ENCODE measurements at places on chromosomes 3 and 15.

DNA sequence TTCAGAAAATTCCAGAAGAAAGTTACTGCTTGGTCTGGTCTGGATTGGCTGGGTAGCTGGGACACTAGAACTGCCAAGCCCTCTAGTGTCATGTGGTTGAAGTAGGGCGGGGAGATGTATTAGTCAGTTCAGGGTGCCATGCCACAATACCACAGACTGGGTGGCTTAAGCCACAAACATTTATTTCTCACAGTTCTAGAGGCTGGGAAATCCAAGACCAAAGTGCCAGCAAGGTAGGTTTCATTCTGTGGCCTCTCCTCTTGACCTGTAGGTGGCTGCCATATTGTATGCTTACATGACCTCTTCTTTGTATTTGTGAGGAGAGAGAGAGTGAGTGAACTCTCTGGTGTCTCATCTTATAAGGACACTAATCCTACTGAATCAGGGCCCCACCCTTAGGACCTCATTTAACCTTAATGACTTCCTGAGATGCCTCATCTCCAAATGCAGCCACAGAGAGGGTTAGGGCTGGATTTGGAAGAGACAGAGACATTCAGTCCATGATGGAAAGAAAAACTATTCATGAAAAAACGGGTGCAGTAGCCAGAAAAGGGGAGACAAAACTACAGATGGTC is 18.1 kb upstream of the ZSCAN2 start:
- DNase-seq: no peak

DNA sequence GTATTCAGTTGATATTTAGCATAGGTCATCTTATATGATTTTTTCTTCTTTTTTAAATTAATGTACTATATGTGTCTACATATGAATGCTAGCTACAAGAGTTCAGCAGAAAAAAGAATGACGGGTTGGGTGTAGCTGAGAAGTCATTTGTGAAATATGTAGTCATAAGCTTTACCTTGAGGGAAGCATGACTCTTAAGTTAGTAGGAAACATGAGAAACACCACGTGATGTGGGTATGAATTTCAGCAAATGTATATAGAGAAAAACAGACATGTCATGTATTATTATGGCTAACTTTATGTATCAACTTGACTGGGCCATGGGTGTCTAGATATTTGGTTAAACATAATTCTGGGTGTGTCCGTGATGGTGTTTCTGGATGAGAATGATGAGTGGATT is 125.0 kb downstream of the RAP2B start:
- no peak for DNase-seq

- peak; percentile 25 for DNase-seq
These were observed 36.7 kb downstream of the CIP2A start for GRCh38 chr3:108552267-108553159.

GRCh38 chr3:1072041-1072440 is 20.8 kb upstream of the CNTN6 start:
- DNase-seq: no peak

DNA sequence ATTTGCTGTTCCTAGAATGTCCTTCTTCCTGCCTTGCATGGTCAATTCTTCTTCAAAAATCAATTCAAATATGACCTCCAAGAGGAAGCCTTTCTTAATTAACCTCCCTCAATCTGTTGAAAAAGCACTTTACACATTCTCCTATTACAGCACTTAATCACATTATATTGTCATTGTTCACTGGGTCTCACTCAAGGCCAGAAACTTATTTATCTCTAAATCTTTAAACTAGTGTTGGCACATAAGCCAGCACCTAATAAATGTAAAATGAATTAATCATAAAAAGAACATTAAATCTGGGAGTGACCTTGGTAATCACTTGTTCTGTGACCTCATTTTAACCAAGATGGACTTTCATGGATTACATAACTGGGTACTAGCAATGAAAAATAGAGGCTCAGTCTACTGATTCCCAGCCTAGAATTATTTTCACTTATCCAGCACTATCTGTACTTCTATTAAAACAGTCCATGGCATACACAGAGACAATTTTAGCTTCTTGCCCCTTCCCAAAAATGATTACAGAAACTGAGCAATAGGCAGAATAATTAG is 22.1 kb downstream of the MSL2 start:
- DNase-seq: no peak

DNA sequence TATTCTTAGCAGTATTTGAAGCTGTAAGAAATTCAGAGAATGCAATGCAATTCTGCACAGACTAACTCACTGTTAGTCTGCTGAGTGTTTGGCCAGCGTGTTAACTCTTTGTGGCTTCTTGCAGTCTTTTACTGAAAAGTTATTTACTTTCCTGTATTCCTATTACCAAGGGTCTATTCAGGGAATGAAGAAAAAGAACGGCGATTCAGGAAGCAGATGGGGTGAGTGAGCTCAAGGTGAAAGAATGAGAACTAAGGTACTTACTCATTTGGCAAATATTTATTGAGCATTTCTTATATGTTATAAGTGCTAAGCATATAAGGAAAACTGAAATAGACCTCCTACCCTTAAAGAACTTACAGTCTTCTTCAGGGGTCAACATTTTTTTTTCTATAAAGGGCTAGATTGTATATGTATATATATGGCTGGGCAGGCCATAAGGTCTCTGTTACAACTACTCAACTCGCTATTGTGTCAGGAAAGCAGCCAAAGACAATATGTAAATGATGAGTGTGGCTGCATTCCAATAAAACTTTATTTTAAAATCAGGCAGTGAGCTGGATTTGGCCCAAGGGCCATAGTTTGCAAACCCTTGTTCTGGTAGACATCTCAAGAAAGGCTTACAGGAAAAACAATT is 271.9 kb upstream of the GADL1 start:
- DNase-seq: no peak

DNA sequence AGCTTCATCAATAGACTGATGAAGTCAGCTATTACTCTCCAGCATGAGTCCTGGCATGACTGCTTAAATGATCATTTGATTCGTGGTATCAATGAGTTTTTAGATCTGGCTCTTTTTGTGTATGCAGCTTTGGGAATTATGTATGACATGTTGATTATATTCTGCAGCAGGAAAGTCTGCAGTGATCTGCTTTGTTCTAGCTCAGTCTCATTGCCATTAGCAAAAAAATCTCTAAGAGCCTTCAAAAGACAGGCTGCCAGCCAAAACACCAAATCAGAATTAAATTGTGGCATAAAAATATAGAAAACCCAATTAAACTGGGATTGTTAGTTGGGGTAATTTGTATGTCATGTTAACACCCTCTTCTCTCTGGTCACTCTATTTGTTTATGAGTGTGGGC is 1021.0 kb upstream of the SEMA6D start:
- DNase-seq: no peak

- no peak for DNase-seq
These were observed 324.9 kb upstream of the COL8A1 start for GRCh38 chr3:99313485-99313884.

DNA sequence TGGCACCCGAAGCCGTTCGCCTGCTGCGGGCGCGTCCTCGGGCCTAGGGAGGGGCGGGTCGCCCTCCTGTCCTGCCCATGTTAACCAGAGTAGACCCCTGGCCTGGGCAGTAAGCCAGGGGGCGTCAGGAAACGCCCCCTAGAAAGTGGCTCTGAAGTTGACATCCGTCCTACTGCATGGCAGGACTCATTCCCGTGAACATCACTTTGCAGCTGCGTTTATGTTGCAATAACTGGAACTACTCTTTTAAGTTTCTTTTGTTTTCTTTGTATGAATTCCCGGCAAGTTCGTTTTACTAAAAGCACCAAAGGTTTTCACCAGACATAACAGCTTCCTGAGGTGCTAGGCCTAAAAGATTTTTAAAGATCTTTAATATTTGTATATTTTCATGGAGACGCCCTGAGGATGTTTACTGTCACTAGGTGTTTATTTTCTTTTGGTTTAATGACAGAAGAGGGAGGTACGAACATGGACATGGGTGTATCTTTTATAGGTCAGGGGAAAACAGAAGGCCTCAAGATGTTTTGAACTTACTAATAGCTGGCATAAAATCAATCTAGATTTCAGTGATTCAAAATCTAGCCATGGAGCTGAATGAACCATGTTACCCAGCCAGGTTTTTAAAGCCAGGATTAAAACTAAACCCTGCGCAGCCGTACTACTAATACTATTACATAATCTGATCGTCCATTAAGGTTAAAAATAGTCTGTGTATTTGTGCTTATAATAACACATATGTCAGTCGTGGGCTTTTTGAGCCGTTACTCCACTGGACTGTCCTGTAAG is 1.0 kb downstream of the C15orf61 start:
- DNase-seq: no peak

- no peak for DNase-seq
These were observed 519.0 kb upstream of the PROK2 start for GRCh38 chr3:72303926-72304325.

DNA sequence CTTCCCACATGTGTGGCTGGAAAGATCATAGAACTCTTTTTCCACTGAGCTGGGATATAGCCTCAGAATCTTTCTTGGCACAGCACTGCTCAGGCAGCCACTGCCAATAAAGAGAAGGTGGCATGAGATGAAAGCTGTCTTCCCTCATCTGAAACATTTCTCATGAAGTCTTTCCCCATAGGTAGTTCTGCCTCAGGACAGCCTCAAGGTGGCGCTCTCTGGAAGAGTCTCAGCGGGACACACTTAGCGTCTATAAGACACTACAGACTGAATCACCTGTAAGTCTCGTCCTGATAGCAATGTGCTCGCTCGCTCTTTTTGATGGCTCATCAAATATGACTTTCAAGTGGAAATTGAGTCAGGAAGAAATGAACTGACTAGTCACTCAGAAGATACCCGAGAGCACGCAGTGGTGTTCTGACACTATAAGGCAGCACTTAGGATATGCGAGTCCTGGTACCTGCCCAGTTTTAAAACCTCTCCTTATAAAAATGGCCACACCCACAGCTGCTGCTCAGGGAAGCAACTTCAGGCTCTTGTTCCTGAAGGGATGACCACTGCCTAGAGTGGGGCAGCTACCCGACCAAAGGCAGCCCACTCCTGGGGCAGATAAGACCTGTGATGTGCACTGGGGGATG is 269.5 kb downstream of the SUCLG2 start:
- DNase-seq: no peak

DNA sequence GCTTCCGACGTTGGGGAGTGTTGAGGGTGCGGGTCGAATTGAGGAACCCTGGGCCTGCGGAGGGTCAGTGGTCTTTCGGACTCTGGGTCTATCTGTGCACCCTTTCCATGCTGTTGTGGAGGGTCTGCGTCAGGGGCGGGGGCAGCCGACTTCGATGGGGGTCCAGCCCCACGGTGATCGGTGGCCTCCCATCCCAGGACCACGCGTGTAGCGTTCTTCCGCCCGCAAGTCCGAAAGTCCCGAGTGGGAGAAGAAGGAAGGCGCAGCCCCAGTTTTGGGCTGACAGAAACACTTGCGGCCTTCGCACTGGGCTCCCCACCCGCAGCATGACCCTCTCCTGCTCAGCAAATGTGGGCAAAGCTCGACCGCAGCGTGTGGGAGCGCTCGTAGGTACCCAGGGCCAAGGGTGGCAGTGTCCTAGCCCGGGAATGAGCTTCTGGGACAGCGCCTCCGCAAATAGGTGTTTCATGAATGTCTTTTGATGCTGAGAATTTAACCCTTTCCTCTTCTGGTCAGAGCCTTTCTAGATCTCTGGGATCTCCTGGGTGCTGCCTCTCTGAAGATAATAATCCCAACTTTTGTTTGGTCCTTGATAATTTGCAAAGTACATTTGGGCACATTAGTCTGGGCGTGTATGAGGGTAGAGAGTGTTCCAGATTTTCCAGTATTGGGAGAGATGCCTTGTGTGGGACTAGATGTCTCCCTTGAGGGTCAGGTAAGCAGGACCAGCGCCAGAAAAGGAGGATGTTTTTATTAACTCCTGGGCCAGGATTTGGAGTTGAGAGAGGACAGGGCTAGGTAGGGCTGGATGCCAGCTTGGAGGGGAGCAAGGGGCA is 2.3 kb upstream of the DLL4 start:
- no peak for DNase-seq

DNA sequence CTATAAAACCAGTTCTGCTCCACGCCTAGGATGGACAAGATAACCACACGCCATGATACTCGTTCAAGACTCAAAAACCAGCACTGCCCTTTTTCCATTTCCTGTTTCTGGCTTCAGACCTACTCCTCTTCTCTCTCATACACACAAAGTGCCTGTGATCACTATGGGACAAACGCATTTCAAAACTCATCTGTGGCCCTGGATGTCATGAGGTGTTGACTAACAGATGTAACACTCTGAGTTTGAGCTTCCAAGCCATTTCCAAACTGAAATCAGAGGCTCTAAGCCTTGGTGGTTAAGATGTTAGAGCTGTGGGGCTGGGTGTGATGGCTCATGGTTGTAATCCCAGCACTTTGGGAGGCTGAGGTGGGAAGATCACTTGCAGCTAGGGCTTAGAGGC is 55.7 kb upstream of the LMOD3 start:
- DNase-seq: no peak

- DNase-seq: no peak
These were observed 88.8 kb downstream of the CACNA1D start for GRCh38 chr3:53583161-53583690.

DNA sequence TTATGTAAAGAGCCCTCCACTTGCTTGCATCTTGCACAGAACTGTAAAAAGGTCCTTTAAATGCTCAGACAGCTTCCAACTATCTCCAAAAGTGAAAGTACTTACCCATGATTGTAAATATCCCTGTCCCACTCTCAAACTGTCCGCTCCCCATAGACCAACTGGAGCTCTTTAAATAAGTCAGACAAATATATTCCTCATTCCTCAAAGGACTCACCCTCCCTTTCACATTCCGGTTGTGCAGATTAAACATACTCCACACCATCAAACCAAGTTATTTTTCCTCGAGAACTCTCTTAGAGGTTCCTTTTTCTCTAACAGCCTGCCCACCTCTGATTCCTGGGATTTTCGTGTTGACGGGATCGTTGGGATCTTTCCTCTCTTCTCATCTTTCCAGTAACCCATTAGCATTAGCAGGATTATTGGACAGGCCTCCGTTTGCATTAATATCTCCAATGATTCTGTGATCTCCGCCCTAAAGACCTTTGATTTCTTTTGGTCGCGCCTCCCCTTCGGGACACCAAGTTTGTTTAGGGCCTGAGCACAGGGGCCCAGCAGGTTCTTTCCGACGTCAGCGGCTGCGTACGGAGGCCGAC is 763 bp downstream of the GOLGB1 start:
- DNase-seq: no peak

DNA sequence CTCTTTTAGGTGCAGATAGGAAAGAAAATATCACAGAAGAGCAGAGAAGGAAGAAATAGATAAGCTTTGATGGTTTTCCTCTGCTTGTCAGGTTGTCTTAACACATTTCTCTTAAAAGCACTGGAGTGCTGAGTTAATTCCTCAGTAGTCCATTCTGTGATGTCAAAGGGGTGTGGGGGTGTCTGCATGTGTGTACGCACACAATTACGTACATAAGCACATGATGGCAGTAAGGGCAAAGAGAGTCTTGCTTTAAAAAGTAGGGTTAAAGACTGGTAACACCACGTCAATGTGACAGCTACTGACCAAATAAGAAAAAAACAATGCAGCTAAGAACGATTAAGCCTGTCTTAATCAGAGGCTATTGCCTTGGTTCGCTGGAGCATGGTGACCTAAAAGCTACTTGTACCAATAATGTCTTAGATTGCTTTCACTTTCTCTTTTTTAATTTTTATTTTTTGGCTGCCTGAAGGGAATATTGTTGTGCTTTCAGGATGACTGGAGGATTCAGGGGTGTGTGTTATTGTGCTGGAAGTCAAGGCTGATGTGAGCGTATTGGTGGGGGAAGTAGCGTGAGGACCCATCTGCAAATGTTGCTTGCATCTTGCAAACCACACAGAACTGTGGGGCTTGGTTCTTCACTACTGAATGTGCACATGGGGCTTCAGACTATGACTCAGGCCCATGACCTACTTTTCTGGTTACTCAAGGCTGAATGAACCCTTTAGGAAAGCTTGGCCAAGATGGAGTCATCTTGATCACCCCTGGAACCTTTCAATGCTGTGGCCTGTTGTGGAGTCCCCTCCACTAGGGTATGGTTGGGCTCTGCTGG is 417.8 kb upstream of the TPM1 start:
- no peak for DNase-seq

Measured in SIG-M5 (cell line).